Cardiac septum (tissue), 1 donor: ENCODE measurements at places on chromosomes 6 and 20. TPM values are rescaled to one million over a fixed set of nuclear protein-coding genes. Genes with fewer than 3 reads are reported as not detected.

Gene DBNDD2
- total RNA-seq: 209 TPM

DNA sequence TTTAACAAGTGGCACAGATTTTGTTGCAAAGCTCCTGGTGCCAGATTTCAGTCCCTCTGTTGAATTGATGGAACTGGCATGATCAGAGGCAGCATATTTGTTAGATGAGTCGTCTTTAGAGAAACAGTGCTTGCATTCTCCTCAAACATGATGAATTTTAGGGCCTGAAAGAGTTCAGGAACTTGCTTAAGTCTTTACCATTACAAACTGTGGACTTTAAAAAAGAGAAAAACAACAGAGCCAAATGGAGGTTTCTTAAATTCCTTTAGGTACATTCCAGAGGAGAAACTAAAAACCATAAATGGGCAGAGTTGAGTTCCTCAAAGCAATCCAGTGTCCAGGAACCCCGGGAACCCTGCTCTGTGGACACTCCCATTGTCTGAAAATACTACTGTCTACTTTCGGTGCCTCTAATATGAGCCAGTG lies 2.5 kb downstream of the GTF2H5 start:
- no peak for DNase-seq

GRCh38 chr20:38840053-38840893 lies 34.8 kb downstream of the PPP1R16B start:
- no peak for DNase-seq

- no peak for DNase-seq
Observed at GRCh38 chr20:50918403-50918802, 12.8 kb downstream of the ADNP start.

DNA sequence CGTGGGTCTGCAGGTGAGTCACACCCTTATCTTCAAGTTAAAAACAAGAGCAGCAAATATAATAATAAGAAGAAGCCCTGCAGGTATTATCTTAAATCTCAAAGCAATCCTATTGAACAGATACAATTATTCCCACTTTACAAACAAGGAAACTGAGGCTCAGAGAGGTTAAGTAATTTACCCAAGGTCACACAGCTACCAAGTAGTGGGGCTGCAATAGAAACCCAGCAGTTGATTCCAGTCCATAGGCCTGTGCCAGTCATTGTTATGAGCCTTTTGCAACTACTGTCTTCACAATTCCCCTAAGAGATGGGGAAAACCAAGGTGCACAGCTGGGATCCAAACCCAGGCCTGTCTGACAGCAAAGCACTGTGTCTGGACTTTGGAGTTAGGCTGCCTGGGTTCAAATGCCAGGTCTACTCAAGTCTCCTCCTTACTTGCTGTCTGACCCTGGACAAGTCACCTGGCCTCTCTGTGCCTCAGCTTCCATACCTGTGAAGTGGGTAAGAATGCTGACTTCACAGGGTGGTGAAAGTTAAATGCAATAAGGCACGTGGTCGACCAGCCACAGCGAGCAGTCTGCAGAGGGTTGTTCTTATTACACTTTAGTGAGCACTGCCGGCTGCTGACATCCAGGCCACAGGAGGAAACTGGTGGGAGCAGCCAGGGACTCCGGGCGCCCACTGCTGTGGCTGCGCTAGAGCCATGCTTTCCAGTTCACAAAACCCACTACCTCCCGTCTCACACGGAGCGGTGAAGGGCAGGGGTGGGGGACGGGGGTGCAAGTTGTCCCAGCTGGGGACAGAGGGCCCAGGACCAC lies 6.1 kb downstream of the MYL9 start:
- DNase-seq: no peak

GRCh38 chr6:143828572-143828971 lies 14.6 kb upstream of the LTV1 start:
- no peak for DNase-seq
